ENCODE measurements at places on chromosomes 12 and 14.

GRCh38 chr14:24463884-24464785 is 21.6 kb upstream of the SDR39U1 start:
- DNase-seq: no peak

GRCh38 chr12:83057436-83057835 is 370.7 kb downstream of the TMTC2 start:
- no peak for DNase-seq

DNA sequence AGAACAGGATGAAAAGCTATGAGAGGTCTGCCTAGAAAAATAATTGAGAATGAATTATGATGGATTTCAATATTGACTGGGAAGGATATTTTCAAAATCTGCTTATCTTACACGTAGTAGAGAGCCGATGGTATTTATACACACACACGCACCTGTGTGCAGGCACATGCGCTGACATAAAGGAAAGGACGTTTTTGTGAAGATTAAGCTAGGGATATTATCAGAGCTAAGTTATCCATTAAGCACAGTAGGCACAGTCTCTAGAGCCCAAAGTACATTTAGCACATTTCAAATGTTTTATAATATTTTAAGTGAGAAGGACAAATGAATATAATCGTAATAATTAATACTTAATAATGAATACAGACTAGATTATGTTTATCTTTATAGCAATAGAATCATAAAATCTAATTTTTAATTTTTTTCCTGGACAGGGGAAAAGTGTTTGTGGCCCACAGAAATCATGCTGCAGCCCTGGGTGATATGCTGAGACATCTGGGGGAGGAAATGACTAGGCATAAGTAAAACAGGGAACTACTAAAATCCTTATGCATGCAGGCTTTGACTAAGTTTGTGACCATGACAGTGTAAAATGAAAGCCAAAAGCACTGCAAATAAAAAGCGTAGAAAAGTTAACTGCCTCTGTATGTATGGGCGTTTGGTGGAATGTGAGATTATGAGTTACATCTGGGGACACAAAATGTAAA is 146.1 kb downstream of the KITLG start:
- no peak for DNase-seq

GRCh38 chr12:113116875-113117274 is 18.7 kb downstream of the RASAL1 start:
- no peak for DNase-seq

DNA sequence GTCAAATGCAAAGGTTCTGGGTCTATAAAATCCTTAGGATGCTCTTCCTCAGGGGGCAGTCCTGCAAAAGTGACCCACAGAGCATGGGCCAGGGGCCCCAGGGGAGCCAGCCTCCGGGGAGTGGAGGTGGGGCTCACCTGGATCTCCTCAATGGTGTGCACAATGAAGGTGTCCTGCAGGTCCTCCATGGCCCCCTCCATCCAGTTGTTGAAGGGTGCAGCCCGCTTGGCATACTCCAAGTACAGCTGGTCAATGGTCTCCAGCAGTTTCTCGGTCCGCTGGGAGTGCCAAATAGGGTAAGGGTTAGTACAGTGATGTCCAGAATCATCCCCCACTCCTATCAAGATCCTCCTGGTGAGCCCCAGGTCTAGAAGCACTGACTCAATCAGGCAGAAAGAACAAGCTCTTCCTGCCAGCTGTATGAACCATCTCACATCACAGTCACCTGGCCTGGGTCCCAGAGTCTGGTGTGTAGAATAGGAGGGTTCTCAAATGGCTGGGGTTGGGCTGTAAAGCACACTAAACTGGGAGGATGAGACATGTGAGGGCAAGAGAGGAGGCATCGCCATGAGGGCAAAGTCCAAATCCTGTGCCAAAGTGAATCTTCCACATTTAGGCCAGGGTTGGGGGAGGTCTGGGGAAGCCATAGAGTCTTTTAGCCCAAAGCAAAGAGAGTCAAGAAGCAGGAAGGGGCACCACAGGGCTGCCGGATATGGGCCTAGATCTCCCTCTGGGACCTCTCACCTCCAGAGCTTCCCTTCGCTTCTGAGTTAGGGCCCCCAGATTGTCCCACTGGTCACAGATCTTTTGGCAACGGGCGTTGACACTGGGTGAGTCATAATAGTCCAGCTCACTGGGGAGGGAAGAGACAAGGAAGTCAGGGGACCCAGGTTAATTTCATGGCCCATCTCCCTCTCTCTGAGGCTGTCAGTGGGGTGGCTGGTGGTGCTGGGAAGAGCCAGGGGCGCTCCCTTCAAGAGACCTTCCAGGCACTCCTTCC is 91.5 kb upstream of the ZFP36L1 start:
- DNase-seq: no peak

DNA sequence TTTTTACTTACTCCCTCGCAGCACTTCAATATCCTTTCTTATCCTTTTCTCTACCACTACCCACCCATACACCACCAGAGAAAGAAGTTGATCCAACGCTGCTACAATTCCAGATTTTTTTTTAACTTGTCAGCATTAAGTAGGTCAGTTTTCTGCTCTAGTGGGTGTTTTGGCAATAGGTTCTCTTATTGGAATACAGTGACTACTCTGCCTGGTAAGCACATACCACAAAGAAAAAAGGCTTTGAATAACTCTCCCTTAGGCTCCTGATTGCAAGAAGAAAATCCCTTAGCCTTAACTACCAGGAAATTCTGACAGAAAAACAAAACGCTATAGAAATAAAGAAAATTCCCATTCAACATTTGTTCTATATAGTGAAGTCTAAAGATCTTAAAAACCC is 72.0 kb downstream of the NUMB start:
- no peak for DNase-seq

DNA sequence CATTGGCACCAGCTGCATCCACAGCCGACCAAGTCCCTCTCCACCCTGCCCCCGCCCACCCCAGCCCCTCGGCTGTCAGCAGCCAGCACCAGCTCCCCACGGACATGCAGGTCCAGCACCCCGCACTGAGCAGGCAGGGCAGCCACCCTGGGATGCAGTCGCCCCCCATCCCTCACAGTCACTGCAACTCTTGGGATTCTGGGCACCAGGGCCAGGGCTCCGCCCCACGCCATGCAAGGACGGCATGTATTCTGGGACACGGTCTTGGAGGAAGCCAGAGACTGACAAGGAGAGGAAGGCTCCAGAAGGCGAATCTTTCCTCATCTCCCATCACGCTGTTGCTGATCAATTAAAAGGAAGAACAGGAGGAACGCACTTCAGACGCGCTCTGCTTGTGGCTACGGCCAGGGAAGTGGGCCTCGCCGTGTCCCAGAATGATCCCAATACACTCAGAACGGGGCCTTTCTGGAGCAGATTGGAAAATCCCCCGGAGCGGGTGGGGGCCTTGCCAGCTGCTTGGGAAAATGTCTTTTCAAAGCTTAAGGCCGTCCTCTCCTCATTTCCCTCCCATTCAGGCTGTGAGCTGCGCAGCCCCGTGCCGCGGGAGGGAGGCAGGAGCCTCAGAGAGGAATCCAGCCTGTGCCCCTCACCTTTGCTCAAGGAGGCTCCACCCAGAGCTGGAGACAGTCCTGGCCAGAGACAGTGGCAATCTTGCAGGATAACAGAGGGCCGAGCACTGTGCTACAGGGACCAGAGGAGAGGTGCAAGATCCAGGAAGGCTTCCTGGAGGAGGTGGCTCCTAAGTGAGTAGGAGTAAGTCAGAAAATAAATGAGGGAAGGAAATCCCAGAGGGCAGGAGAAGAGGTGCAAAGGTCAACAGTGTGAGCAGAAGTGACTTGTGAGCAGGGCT is 54.1 kb upstream of the DIO3 start:
- no peak for DNase-seq

GRCh38 chr12:130706885-130707570 is 9.1 kb downstream of the RIMBP2 start:
- DNase-seq: no peak

DNA sequence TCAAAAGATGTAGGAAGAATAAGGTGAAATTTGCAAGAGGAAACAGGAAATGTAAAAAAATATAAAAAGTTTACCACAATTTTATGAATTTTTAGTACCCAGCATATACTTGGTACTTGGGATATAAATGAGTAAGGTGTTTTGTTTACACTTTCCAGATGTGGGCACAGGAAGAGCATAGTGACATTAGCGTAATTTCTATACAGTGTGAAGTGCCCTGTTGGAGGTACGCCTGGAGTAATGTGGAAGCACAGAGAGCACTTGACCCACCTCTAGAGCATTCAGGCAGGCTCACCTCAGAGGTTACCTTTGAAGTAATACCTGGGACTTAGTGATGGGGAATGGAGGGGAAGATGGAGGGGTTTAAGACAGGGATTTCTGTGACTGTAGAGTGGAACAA is 89.5 kb downstream of the AEBP2 start:
- no peak for DNase-seq

GRCh38 chr12:109777544-109777943 is 55.7 kb downstream of the TRPV4 start:
- no peak for DNase-seq

GRCh38 chr14:30708157-30708556 is 86.0 kb downstream of the SCFD1 start:
- no peak for DNase-seq

GRCh38 chr14:94124582-94125377 is 4.6 kb downstream of the IFI27L2 start:
- no peak for DNase-seq

DNA sequence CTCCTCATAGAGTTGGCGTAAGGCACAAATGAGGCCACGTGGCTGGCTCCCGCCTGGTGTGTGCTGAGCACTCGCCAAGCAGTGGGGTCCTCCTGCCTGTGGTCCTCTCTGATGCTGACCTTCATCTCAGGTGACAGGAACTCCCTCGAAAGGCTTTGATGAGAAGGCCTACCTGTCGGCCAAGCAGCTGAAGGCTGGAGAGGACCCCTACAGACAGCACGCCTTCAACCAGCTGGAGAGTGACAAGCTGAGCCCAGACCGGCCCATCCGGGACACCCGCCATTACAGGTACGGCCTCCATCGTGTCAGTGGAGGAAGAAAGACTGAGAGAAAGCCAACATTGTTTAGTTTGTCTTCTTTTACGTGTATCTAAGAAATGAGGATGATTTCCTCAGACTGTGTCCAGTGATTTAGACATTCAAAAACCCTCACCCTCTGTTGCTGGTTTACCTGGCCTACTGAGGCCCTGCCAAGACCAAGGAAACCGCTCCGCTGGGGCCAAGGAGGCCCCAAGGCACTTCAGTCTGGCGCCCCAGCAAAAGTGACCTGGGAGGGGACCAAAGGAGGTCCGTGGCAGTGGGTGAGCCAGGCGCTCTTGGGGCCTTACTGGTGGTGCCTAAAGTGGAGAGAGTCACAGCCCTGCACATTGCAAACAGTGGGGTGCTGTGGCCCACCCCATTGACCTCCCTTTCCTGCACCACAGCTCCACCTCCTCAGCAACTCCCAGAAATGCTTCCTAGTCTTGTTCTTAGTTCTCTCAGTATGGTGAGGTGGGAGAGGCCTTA is 60.8 kb downstream of the GALNT16 start:
- DNase-seq: no peak

- peak; percentile 36 for DNase-seq
Measured at GRCh38 chr12:94710933-94711332, 60.6 kb upstream of the TMCC3 start.

- no peak for DNase-seq
Measured at GRCh38 chr12:75815756-75816155, 215.8 kb downstream of the PHLDA1 start.

DNA sequence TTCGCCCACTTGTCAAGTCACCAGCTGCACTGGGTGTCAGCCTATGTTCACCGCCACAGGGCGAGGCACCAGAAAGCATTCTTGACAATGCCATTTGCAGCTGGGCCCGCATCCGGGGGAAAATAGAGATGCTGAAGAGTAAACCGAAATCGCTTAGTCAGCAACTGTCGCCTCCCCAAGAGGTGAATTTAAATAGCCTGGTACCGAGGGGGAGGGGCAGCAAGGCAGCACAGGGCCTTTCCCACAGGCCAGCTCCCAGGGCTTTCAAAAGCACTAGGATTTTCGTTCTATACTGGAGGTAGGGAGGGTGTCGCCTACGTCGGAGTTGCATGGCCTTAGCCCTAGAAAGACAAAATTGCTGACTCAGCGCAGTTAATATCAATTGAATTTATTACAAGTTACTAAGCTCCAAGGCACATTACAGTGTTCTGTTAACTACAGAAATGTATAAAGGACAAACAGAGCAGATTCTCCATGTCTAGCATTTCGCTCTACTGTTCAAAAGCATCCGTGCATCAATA is 4.3 kb downstream of the IRF2BPL start:
- DNase-seq: no peak

DNA sequence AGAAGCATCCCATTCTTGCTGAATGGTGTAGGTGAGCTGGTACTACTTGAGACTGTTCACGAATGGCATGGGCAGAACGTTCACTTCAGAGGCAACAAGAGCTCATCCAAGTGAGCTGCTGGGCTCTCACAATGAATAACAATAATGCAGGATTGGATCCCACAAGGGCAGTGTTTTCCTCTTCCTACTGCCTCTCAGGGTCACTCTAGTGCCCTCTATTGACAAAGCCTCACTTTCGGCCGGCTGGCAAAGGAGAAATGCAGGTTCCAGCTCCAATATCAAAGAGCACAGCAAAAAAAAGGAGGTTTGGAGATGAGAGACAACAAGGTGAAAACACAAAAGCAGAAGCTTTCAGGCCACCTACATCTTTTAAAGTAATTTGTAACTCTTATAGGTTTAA is 74.6 kb upstream of the MYF6 start:
- DNase-seq: peak; percentile 5

- no peak for DNase-seq
Measured at GRCh38 chr14:102297436-102298170, 7.4 kb downstream of the MOK start.

DNA sequence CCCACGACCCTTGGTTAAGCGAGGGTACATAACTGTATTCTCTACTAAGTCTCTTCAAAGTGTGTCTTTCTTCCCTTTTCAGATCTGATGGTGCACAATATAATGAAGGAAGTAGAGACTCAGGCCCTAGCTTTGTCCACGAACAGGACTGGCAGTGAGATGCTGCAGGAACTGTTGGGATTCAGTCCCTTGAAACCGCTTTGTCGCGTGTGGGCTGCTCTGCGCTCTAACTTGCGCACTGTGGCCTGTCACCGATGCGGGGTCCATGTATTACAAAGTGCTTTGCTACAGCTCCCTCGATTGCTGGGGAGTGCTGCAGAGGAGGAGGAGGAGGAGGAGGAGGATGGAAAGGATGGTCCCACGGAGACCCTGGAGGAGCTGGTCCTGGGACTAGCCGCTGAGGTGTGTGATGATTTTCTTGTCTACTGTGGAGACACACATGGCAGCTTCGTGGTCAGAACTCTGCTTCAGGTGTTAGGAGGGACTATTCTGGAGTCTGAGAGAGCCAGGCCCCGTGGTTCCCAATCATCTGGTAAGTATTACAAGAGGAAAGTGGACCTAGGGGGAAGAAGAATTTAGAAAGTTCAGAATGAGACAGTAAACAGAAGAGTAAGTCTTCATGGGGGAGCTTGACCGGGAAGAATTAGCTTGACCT is 803 bp downstream of the NOP9 start:
- no peak for DNase-seq

- no peak for DNase-seq
Measured at GRCh38 chr12:100661300-100661951, 87.9 kb downstream of the GAS2L3 start.

GRCh38 chr14:65351493-65352194 is 60.9 kb upstream of the FUT8 start:
- no peak for DNase-seq

DNA sequence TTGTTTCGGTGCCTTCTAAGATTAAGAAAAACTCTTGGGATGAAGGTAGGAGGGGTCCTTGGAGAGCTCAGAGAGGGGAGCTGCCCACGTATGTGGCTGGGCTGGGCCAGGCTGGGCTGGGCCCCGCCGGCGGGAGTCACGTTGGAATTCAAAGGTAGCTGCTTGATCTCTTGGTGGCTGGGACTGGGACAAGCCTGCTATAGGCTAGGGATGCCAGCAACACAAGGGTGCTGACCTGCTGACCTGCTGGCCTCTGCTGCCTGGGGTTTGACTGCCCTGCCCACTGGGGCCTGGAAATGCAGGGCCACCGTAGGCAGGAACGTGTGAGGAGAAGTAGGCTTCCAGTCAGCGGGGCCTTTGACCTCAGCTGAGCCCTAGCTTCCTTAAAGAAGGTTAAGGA is 52.8 kb upstream of the GTF2A1 start:
- no peak for DNase-seq

Data from SK-N-SH (cell line).